ENCODE measurements at places on chromosomes 5 and 9.

DNA sequence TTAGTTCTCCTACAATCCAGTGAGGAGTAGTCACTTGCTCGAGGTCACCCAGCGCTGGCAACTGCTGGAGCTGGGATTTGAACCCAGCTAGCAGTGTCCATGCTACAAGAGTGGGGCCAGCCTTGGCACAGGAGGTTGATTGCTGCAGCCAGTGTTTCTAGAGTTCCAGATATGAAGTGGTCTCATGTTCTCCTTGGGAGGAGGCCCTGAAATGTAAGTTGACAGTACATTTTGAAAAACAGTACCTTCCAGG, 802 bp downstream of the CCDC107 start:
- peak; percentile 65 for DNase-seq

GRCh38 chr5:125401724-125402622, 655.5 kb upstream of the ZNF608 start:
- DNase-seq, result no peak

DNA sequence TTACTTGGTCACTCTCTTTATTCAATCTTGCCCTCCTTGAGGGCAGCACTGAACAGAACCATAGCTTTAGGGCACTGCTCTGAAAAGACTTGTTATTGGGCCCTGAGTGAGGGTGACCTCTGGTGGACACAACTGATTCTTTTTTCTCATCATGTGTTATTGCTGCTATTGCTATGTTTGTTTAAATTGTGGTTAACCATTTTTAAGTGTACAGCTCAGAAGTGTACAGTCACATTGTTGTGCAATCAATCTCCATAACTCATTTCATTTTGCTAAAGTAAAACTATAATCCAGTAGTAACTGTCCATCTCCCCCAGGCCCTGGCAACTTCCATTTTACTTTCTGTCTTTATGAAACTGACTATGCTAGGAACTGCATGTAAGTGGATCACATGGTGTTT, 351.1 kb upstream of the RIOK2 start:
- peak; percentile 71 for DNase-seq

GRCh38 chr5:1349246-1349645, 4.3 kb upstream of the CLPTM1L start:
- DNase-seq, result no peak

GRCh38 chr5:151258816-151259215, 5.8 kb downstream of the GM2A start:
- no peak for DNase-seq

DNA sequence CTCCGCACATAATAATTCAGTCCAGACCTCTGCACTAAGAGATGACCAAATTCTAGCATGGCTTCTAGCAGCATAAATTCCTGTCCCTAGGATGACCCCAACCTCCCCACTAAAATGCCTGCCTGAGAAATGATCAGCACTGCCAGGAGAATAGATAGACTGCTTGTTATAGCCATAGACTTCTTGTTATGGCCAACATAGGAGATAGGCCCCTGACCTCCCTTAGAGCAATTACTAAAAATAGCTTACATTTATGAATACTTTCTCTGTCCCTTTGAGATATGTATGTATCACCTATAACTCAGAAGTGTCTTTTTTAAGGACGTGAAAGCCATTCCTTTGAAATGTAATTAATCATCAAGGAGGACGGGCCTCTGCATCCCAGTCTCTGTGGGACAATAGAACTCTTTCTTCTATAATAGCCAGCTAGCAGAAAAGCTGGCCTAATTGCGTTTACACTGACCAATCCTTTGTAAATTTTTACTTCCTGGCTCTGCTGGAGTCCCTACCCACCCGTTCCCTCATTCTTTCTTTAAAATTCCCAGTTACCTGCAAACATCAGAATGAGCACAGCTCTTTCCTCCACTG, 1002.7 kb downstream of the CDH18 start:
- DNase-seq, result no peak

- no peak for DNase-seq
These were observed 10.5 kb upstream of the LHFPL2 start for GRCh38 chr5:78659114-78659513.

DNA sequence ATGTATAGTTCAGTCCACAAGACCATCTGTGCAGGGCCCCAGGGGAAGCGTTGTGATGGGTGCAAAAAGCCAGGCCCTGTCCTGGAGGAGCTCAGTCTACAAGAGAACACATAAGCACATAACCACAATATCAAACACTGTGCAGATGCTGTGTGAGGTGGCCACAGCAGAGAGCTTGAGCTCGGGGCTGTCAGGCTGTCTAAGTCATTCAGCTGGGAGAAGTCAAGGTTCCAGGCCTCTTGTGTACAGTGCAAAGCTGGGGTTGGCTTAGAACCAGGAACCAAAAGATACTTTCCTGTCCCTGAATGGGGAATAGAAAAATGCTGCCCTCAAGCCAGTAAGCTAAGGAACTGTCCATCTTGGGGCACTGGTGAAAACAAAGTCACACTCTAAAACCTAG, 75.0 kb downstream of the PRDM6 start:
- DNase-seq, result no peak

DNA sequence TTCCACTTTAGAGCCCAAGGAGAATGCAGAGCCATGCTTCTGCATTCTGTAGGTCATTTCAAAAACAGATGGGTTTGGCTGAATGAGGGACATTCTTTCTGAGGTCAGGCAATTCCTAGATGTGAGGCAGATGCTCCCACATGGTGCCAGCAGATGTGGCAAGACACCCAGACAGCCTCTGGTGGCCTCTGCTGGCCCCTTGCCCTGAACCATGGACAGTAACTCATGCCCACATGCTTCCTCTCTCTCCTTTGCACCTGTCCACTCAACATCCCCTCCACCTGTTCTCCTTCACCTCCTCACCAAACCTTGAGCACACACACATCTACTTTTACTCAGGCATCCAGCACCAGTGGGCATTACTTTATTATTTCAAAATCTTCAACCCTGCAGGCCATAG, 252.3 kb downstream of the DNAH5 start:
- no peak for DNase-seq

DNA sequence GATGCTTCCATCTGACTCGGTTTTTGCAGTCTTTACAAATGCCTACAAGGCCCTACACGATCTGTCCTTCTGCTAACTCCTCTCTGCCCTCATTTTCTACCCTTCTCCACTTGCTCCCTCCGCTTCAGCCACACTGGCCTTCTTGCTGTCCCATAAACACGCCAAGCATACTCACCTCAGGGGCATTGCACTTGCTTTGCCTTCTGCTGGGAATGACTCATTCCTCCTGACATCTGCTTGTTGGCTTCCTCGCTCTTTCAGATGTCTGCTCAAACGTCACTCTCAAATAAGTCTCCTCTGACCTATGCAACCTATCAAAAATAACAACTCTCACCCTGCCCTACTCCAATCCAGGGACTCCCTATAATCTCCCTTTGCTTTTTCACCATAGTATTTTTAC, 28.2 kb downstream of the CDC25C start:
- DNase-seq, result peak; percentile 14
